ENCODE measurements at places on chromosomes 1 and 21. TPM values are rescaled to one million over a fixed set of nuclear protein-coding genes. Genes with fewer than 3 reads are reported as not detected.

DNA sequence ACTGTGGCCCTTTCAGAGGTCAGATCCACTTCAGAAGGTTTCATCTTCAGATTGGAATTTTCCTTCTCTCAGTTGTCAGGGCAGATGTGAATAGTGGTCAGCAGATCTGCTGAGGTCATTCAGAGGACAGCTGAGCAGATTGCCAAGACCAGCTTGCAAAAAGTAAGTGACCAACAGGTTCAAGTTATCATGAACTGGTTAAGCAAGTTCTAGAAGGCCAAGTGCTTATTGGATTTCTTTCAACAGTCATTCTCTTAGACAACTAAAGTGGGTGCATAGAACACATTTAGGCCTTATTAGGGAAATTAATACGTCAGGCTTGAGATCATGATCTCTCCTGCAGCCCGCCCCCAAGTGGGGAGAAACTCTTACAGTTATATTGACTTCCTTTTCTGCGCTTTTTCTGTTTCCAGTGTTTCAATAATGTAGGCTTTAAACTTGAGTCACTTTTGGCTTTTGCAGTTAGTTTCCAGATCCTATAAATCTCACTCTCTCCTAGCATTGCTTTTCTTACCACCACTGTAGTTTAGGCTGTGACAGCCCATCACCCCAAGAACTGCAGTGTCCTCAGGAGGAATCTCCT lies 96.4 kb downstream of the C1orf21 start:
- DNase-seq, result no peak
- no peaks in the 10 kb centered on the region for H3K27me3 ChIP-seq
- H3K27ac ChIP-seq, result no peak overlapping the region
- no peak overlapping the region for H3K4me3 ChIP-seq
- no peaks in the 10 kb centered on the region for H3K4me1 ChIP-seq

DNA sequence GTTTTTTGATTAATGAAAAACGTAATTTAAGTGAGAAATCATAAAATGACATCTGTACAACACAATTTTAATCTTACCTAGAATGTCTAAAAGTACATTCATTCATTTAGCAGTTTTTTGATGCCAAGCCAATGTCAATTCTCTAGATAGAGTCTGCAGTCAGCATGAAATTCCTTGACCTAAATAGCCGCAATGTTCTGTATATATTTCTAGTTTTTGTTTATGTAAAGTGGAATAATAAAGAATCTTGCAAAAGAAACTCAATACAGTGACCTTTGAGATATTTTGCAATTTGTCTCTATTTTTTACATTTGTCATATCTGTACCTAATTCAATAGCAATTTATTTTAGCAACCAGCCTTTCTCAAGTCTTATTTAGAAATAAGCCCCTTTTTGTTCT lies 176.0 kb downstream of the ATP6V1G3 start:
- peaks cover 7% of the 10 kb centered on the region for H3K4me1 ChIP-seq
- H3K27me3 ChIP-seq, result no peaks in the 10 kb centered on the region
- no peak for DNase-seq

- H3K4me3 ChIP-seq, result no peak overlapping the region
- H3K4me1 ChIP-seq, result peaks cover 21% of the 10 kb centered on the region
- H3K36me3 ChIP-seq, result no peaks in the 10 kb centered on the region
- H3K27me3 ChIP-seq, result no peaks in the 10 kb centered on the region
- H3K27ac ChIP-seq, result no peak overlapping the region
Observed at GRCh38 chr1:162285149-162285561, 91.5 kb downstream of the SPATA46 start.

DNA sequence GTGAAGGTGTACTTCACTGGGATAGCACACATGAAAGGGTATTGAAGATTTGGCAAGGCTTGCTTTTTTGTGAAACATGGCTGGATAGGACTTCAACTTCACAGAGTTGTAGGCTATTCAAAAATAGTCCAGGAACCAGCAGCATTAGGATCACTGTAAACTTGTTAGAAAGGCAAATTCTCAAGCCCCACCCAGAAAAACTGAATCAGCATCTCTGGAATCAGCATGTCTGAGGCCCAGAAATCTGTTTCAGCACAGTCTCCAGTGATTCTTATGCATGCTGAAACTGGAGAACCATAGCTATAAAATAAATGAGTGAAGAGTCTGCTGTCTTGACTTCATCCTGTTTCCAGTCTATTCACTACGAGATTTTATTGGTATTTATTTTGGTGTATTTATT lies 8.1 kb upstream of the KRTAP21-3 start:
- H3K4me1 ChIP-seq, result no peaks in the 10 kb centered on the region
- no peak for DNase-seq
- H3K27me3 ChIP-seq, result no peaks in the 10 kb centered on the region
- no peaks in the 10 kb centered on the region for H3K36me3 ChIP-seq

DNA sequence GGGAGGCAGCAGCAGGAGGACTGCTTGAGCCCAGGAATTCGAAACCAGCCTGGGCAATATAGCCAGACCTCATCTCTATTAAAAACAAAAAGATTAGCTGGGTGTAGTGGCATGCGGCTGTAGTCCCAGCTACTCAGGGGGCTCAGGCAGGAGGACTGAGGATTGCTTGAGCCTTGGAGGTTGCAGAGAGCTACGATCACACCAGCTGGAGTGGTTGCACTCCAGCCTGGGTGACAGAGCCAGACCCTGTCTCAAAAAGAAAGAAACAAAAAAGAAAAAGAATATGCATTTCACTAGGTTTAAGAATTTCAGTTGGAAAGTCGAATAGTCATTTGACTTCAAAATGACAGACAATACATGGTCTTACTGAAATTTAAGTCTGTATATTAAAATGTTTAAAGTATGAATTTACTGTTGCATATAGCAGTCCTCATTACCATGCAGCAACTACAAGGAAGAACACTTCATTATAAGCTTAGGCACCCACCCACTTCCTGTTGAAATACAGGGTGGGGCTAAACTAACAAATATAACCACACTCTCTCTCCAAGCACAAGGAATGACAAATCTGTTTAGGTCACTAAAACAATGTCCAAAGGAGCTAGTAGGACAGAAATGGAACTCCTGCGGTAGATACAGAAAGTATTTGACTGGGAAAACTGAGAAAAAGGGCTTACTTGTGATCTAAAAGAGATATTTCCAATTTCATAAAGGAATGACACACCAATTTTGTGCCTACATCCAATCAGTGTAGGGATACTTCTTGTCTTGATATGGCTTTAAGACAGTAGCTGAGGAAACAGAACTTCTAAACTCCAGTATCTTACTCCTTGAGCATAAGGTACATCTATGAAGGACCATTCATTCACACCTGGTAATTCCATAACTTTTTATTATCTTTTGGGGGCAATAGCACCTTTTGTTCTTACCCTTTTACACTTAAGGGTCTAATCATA lies 44.1 kb downstream of the GPR3 start:
- H3K36me3 ChIP-seq, result no peaks in the 10 kb centered on the region
- peaks cover 7% of the 10 kb centered on the region for H3K4me1 ChIP-seq
- peak overlapping the region; percentile 62 for H3K27ac ChIP-seq
- no peak for DNase-seq

- peaks cover 14% of the 10 kb centered on the region for H3K4me1 ChIP-seq
- H3K4me3 ChIP-seq, result no peak overlapping the region
- peak; percentile 68 for DNase-seq
- H3K36me3 ChIP-seq, result no peaks in the 10 kb centered on the region
- H3K27me3 ChIP-seq, result no peaks in the 10 kb centered on the region
- H3K27ac ChIP-seq, result peak overlapping the region; percentile 91
Observed at GRCh38 chr1:118960567-118961136, 27.5 kb downstream of the TBX15 start.

GRCh38 chr1:74971982-74972381 lies 162.2 kb upstream of the LHX8 start:
- H3K4me3 ChIP-seq, result no peak overlapping the region
- H3K4me1 ChIP-seq, result peaks cover 3% of the 10 kb centered on the region
- no peaks in the 10 kb centered on the region for H3K36me3 ChIP-seq

GRCh38 chr1:7533006-7533405 lies 238.1 kb upstream of the VAMP3 start:
- H3K4me1 ChIP-seq, result peaks cover 5% of the 10 kb centered on the region
- no peak for DNase-seq
- H3K27me3 ChIP-seq, result no peaks in the 10 kb centered on the region
- no peak overlapping the region for H3K27ac ChIP-seq
- H3K36me3 ChIP-seq, result no peaks in the 10 kb centered on the region

DNA sequence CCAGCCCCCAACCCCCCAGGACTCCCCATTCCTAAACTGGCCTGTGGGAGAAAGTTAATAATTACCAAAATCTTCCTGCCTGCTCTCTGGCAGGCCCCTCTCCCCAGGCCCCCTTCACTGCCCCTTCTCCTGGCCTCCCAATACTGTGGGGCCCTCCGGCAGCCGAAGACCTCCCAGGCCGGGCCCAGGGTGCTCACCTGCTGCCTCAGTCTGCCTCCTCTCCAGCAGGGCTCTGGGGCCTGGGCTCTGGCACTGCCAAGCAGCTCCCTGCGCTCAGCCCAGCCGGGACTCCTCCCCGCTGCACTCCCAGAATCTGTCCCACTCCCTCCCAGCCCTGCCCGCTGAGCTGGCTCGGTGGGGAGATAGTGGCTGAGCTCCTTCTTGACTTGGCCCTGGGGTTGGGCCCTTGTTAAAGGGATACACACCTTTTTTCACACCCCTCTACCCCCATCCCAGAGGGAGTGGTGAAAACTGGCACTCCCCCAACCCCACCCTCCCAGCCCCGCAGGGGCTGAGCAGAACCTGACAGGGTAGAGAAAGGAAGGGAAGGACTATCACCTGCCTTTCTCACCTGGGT lies at the start of gene S100A16:
Gene S100A16, minus strand, starts transcription at position 383 of the 577 bp plus-strand sequence. CDS start 4,986 bp downstream, outside the sequence.
- H3K27ac ChIP-seq, result peak within 1 kb of the TSS; percentile 90
- H3K27me3 ChIP-seq, result no peaks in the 10 kb centered on the region
- H3K4me1 ChIP-seq, result peaks cover 64% of the 10 kb centered on the region
- peak within 1 kb of the TSS; percentile 74 for H3K4me3 ChIP-seq

- H3K27ac ChIP-seq, result no peak overlapping the region
- no peaks in the 10 kb centered on the region for H3K27me3 ChIP-seq
- DNase-seq, result no peak
- no peaks in the 10 kb centered on the region for H3K4me1 ChIP-seq
- H3K4me3 ChIP-seq, result no peak overlapping the region
Observed at GRCh38 chr1:247291833-247292561, 36.1 kb downstream of the VN1R5 start.

GRCh38 chr1:192654120-192654519 lies 18.2 kb downstream of the RGS13 start:
- DNase-seq, result no peak
- H3K36me3 ChIP-seq, result no peaks in the 10 kb centered on the region
- no peaks in the 10 kb centered on the region for H3K4me1 ChIP-seq
- no peak overlapping the region for H3K27ac ChIP-seq
- H3K4me3 ChIP-seq, result no peak overlapping the region

DNA sequence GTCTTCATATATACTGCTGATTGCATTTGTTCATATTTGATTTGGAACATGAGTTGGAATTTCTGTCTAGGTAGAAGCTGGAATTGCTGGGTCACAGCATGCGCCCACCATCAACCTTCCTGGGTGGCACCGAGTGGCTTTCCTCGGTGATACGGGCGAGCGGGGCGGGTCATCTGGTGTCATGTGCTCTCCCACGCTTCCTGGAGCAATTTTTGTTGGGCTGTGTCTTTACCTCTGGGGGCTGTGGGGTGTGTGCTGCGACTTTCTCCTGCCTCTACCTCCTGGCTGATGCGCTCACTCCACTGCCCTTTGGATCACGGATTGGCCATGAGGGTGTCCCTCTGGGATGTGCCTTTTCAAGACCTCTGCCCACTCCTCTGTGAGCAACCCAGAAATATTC lies 108.7 kb upstream of the COL6A1 start:
- no peak for DNase-seq
- H3K27ac ChIP-seq, result no peak overlapping the region
- H3K4me3 ChIP-seq, result no peak overlapping the region
- no peaks in the 10 kb centered on the region for H3K4me1 ChIP-seq

DNA sequence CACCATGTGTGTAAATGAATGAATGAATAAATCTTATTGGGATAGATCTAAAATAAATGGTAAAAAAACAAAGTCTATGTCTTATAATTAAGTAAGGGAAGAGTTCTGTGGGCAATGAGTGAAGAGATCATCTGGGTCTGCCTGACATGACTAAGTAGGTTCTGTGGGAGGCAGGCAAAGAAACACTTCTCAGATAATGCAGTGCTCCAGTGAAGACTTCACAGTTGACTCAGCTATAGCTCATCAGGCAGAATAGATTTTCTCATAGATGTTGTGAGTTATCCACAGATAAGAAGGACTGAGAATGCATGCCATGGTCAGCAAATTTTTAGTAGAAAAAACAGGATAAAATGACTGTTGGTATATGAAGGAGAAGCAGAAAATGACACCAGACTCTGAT lies 12.4 kb downstream of the KRTAP22-2 start:
- H3K36me3 ChIP-seq, result no peaks in the 10 kb centered on the region
- DNase-seq, result no peak
- no peaks in the 10 kb centered on the region for H3K4me1 ChIP-seq
- no peak overlapping the region for H3K27ac ChIP-seq

DNA sequence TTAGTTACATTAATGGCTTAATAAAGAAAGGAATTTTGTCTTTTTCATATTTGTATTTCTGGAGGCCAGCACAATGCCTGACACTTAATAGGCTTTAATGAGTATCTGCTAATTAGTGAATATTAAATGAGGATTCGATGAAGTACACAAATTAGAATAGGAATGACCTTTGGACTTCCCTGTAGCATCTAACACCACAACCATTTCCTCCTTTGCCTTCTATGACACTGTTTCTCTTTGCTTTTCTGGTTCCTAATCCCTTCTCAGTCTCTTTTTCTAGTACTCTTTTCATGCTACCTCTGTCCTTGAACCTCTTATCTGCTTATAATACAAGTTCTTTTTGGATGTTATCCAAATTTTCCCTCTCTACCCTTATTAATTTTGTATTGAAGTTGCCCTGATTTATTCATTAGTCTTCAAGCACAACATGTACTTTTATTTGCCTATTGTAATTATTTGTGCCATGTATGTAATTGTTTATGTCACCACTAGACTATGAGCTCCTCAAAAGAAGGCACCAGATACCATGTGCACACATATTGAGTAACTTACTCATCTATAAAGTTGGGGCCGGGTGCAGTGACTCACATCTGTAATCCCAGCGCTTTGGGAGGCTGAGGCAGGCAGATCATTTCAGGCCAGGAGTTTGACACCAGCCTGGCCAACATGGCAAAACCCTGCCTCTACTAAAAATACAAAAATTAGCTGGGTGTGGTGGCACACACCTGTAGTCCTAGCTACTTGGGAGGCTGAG lies 23.8 kb downstream of the RPS27 start:
- H3K4me3 ChIP-seq, result no peak overlapping the region
- H3K27me3 ChIP-seq, result no peaks in the 10 kb centered on the region
- H3K36me3 ChIP-seq, result no peaks in the 10 kb centered on the region
- no peak for DNase-seq

GRCh38 chr1:20105856-20106255 lies 13.5 kb downstream of the PLA2G2D start:
- H3K4me1 ChIP-seq, result no peaks in the 10 kb centered on the region
- H3K27me3 ChIP-seq, result no peaks in the 10 kb centered on the region
- H3K27ac ChIP-seq, result no peak overlapping the region
- H3K36me3 ChIP-seq, result no peaks in the 10 kb centered on the region

- no peak overlapping the region for H3K27ac ChIP-seq
- DNase-seq, result no peak
- no peaks in the 10 kb centered on the region for H3K36me3 ChIP-seq
- H3K27me3 ChIP-seq, result no peaks in the 10 kb centered on the region
- no peaks in the 10 kb centered on the region for H3K4me1 ChIP-seq
- H3K4me3 ChIP-seq, result no peak overlapping the region
Observed at GRCh38 chr21:43280949-43281633, 112.3 kb downstream of the CRYAA start.

The CSDE1 gene
- 376 TPM for total RNA-seq

The CLCA2 gene
- total RNA-seq, result not detected

The PALMD gene
- total RNA-seq, result 20.6 TPM

The UAP1 gene
- 120 TPM for total RNA-seq

The CELA3A gene
- total RNA-seq, result not detected

The SHE gene
- total RNA-seq, result 5.9 TPM

The LIPI gene
- total RNA-seq, result not detected

The PLA2G2C gene
- total RNA-seq, result not detected

The KRTAP21-3 gene
- total RNA-seq, result not detected

The CLDN14 gene
- total RNA-seq, result 13.6 TPM

Data from liver (tissue), 10 donors.